ENCODE measurements at places on chromosomes 6 and 20.
A peak's percentile ranks its signal among the peaks of the same experiment; 100 is the strongest.

DNA sequence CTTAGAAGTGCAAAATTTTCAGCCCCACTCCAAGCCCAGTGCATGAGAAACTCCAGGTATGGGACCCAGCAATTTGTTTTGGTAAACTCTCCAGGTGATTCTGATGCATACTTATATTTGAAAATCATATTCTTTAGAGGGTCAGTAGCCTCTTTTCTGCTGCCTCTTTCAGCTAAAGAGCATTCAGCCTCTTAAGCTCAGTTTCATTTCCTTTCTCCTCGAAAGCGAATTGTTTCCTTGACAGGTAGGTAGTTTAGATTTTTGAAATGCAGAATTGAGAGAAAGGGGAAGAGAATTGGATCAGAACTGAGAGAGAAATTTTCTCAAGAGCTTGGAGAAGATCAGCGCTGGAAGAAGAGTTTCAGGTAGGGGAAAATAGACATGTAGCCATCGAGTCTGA lies 995.8 kb upstream of the FLRT3 start:
- no peak for DNase-seq

GRCh38 chr6:37952027-37952426 lies 132.5 kb downstream of the ZFAND3 start:
- no peak for DNase-seq

DNA sequence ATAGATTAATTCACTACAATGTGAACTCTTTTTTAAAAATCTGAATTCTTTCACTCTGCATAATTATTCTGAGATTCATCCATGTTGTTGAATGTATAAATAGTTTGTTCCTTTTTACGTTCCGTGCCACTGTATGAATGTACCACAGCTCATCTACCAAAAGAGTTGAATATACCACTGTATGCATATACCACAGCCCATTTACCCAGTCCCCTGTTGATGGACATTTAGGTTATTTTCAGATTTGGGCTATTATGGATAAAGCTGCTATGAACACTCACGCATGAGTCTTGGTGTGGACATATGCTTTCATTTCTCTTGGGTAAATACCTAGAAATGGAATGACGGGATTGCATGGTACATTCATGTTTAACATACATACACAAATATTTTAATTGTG lies 28.2 kb downstream of the PNPLA1 start:
- DNase-seq, result no peak

- no peak for DNase-seq
Measured at GRCh38 chr6:74222768-74223333, 526.8 kb downstream of the CD109 start.

GRCh38 chr6:159989492-159990480 lies 20.9 kb downstream of the IGF2R start:
- DNase-seq, result peak; percentile 37

Data from AML-193 (cell line).